Activated CD4-positive, alpha-beta T cell treated with anti-CD3 and anti-CD28 coated beads, Interleukin-2, amount 10 ng/mL, durations not matched to agents 7 days and 5 days (primary cell): ENCODE measurements at places on chromosomes 1 and 21.

- DNase-seq: no peak
These were observed 28.7 kb downstream of the MTARC1 start for GRCh38 chr1:220815409-220815808.

DNA sequence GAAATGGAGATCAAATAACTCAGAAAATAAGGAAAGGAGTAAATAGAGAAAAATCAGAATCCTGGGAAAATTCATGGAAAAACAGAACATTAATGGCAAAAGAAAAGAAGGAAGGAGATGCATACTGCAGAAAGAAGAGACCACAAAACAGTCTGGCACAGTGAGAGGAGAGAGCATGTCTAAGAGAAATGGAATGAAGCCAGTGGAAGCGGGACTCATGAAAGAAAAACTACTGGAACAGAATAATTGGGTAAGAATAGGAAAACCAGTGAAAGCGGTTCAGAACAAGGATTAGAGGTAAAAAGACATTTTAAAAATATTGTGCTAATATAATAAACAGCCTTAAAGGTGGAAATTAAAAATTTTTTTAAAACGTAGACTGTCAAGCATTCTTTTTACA is 93.6 kb upstream of the GREM2 start:
- DNase-seq: no peak

DNA sequence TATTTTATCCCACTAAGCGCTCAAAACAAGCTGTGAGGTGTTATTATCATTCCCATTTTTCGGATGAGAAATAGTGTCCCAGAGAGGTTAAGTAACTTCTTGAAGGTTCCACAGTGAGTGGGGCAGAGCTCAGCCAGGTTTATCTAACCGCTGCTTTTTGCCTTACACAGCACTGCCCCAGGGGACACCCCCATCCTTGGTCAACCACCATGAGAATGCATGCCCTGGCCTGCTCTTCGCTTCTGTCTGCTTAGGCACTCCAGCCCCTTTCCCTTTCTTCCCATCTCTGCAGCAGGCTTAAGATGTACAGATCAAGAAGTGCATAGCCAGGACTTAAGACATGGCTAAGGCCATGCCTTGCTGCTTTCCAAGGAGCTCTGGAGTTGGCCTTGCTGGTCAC is 159.0 kb upstream of the CD34 start:
- DNase-seq: no peak

DNA sequence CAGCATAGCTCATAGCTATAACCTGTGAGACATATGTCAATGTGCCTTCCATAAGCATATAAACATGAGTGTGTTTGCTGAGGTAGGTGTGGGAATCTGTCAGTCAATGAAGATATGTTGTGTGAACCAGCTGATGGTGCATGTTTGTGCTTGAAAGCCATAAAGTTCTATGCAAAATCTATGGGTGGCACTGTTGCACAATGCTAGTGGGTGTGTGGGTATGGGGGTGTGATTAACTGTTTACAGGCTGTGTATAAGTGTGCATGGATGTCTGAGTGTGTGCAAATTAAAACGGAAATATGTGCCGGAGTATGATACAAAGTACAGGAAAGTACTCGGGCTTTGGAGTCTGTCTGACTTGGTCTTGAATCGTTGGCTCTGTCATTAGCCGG is 1.0 kb upstream of the ATP2B4 start:
- peak; percentile 81 for DNase-seq

DNA sequence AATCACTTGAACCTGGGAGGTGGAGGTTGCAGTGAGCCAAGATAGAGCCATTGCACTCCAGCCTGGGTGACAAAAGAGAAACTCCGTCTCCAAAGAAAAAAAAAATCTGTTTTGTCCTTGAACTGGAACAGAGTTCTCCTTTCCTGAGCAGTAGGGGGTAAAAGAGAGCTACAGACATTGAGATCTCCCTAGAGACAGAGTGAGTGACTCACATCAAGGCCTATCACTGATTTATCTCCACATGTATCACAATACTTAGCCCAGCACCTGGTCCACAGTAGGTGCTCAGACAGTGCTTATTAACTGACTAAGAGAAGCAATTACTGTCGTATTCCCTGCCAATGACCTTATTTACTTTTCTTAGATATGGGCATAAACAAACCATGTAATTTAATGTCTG is 354.1 kb upstream of the C1orf87 start:
- no peak for DNase-seq

DNA sequence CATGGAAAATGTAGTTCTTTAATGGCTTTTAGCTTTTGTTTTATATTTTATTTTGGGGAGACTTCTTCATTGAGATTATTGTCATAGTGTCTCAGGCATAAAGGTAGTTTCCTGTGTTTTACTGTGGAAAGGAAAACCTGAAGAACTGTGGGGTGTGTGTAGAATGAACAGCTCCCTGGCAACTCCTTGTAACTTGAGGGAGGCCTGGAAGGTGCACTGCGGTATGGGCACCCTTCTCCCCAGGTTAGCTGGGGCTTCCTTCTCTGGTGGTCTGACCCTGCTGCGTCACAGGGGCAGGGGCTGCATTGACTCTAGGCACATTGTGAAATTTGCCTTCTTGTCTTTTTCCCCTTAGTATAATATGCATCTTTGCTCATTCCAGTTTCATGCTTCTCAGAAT is 1.7 kb downstream of the ATP1B1 start:
- DNase-seq: no peak

DNA sequence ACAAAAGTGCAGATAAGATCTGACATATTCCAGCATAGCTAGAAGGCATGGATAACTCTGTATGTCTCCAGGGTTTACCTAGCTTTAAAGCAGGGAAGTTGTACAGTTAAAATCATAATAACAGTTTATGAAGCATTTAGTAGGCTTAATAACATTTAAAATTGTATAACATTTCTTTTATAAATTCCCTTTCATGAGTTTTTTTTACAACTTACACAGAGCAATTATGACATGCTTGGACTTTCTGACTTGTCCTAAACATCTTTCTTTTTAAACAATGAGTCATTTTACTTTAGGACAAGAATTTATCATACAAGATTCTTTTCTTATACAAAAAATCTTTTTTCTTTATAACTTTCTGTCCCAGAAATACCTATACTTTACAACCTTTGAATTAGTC is 408.5 kb upstream of the NEGR1 start:
- DNase-seq: no peak

DNA sequence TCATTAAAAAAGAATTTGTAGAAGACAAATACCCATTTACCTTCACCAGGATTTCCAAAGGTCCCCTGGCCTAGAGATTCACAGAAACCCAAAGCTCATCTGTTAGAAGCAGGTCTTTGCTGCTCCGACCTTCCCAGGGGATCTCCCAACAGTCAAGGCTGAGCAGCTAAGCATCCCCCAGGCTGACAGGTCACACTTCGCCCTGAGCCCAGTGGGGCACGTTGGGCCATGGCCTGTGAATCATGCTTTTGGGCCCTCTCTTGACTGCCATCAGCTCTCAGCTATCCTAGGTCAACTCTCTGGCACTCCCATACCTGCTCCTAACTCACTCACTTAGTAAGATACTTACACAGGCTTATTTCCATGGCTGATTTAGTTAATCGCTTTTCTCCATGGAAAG is 157.7 kb downstream of the DSCAM start:
- no peak for DNase-seq

- no peak for DNase-seq
These were observed 427.6 kb downstream of the SETD4 start for GRCh38 chr21:35632711-35633110.

DNA sequence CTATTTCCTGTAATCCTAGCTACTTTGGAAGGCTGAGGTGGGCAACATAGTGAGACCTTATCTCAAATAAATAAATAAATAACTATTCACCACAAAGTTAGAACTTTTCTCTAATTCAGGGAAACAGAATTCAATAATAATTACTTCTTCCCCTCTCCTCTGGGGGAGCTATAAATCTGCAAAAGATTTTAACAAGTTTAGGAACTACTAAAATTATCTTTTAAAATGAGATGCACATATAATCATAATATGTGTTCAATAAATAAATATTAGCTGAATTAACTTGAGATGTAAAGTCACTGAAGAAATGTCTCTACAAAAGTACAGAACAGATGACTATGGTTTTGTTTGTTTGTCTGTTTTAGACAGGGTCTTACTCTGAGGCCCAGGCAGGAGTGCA is 14.1 kb downstream of the WDR47 start:
- no peak for DNase-seq

DNA sequence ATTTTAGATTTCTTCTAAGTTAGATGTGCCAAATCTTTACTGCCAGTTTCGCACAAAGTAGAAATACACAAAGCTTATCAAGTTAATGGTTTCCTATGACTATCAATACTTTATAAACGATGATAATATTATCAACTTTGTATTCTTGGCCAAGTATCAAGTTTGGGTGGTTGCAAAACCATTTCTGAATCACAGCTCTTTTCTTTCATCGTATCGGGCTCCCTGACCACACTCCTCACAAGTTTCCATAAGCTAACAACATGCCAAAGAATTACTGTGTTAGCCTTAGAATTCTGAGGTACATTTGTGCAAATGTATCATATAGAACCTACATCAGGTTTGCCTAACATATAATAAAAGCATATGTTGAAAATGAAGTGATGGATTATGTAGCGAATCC is 311.0 kb downstream of the KCTD3 start:
- no peak for DNase-seq

- DNase-seq: no peak
These were observed 3.2 kb upstream of the DISP1 start for GRCh38 chr1:222811671-222812070.

DNA sequence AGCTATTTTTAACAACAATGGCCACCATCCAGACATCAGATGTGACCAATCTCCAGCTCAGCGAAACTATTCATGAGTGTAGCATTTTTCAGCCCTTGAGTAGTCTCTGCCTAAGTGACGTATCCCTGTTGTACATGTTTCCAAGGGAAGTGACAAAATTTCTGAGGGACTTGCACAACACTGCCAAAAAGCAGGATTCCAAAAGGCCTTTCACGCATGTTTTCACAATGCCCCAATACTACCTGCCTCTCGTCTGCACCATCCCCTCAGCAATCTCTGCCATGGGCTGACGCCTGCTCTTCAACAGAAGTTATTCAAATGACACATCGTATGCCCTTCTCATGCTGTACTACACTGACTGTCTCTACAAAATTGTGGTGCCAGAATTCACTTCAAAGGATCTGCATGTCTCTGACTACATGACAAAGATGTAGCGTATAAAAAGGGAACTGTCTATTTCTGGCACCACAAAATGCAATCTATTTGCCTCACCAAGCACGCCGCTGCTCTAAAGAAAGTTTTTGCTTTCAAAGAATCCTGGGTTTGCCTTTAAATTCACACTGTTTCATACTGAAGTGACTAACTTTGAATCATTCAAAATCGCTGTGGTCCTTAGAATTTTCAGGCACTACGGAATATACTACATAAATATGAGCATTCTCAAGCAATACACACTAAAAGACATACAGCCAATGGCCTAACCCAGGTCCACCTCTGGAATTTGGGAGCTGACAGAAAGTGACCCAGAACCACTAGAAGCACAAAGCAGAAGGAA is 32.9 kb downstream of the JAK1 start:
- no peak for DNase-seq

GRCh38 chr21:24514081-24514733 is 1093.1 kb downstream of the MRPL39 start:
- no peak for DNase-seq

GRCh38 chr1:41672173-41672572 is 187.7 kb upstream of the EDN2 start:
- no peak for DNase-seq

- no peak for DNase-seq
These were observed 242.4 kb upstream of the LYPLAL1 start for GRCh38 chr1:218931324-218931723.

- no peak for DNase-seq
These were observed 111.6 kb downstream of the ADGRL2 start for GRCh38 chr1:81912383-81912782.

DNA sequence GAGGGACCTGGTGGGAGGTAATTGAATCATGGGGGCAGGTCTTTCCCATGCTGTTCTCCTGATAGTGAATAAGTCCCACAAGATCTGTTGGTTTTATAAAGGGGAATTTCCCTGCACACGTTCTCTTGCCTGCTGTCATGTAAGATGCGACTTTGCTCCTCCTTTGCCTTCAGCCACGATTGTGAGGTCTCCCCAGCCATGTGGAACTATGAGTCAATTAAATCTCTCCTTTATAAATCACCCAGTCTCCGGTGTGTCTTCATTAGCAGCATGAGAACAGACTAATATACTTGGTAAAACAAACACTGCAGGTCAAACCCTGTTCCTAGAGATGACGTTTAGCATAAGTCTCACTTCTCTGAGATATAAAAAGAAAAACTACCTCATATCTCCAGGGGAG is 148.3 kb downstream of the MATN1 start:
- DNase-seq: no peak

DNA sequence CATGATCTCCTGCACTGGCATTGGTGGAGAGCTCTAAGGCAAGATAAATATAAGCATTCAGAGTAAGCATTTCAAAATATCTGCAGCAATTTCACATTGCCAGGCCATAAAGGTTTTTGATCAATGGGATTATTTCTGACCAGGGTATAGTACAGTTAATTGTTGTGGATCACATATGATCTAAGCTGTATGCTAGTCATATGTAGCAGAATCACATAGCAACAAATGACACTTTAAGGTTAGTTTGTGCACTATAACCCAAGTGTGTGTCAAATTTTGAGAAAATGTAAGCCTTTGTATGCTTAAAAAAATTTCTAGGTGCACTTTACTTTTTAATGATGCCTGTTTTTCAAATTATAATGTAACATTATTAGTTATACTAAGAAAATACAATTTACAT is 386.0 kb upstream of the ADAMTS5 start:
- DNase-seq: no peak

GRCh38 chr1:78447086-78447485 is 43.7 kb upstream of the PTGFR start:
- DNase-seq: no peak

DNA sequence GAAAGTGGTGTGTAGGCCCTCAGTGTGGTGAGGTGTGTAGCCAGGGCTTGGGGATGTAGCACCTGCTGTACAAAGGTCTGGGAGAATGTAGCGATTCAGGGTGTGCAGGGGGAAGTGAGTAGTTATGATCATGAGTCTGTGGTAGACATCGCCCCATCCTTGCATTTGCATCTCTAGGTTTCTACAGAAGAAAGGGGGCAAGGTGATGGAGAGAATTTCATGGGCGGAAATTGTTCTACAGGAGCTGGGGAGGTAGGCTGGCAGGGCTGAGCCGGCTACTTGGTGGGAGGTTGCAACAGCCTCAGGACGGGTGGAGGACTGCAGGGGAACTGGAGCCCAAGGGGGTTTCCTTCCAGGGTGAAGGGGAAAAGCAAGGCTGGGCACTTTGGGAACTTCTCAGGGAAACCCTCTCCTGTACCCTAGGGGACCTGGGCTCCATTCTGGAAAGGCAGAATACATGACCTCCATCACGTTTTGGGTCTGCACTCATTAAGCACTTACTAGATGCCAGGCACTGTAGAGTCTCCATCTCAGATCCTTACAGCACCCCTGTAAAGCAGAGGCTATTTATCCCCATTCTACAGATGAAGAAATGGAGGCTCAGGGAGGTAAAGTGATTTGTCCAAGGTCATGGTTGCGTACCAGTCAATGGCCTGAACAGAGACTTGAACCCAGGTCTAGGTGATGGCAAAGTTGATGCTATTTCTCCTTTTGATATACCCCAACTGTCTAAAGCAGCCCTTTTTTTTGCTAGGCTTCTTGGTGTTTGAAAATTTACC is 14.5 kb upstream of the TNFRSF1B start:
- DNase-seq: no peak
